ENCODE measurements at places on chromosomes 11 and 22.
A peak's percentile ranks its signal among the peaks of the same experiment; 100 is the strongest.

- DNase-seq: no peak
Measured at GRCh38 chr11:94117871-94118270, 10.8 kb upstream of the PANX1 start.

DNA sequence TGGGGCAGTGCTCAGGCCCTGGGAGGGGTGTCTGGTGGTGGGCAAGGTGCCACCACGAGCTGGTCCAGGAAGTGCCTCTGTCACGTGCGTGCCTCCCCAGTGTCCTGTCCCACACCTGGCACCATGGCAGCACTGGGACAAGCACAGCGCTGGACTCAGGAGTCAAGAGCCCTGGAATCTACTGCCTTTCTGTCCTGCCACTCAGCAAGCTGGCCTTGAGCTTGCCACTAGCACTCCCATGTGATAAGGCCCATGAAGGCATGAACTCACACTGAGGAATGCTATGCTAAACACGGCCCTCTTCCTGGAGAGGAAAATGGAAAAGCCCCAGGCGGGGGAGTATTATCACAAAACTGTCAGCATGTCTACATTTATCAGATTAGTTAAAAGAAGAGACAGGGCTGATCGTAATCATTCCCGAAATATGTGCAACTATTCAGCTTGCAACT is 50.7 kb upstream of the SLC35C1 start:
- no peak for DNase-seq

- DNase-seq: peak; percentile 68
Measured at GRCh38 chr11:36724742-36725385, 126.8 kb upstream of the RAG2 start.

DNA sequence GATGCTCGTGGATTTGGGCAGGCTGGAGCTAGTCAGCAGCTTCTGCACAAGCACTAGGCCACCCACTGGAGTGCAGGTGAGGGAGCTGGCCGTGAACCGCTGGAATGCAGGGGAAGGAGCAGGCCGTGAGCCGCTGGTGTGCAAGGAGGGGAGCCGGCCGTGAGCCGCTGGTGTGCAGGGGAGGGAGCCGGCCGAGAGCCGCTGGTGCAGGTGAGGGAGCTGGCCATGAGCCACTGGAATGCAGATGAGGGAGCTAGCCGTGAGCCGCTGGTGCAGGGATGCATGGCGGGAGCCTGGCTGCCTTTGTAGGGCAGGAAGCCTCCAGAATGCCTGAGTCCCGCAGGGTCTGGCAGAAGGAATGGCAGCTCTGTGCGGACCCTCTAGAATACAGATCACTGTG is 4220.0 kb upstream of the OR11H1 start:
- DNase-seq: no peak

DNA sequence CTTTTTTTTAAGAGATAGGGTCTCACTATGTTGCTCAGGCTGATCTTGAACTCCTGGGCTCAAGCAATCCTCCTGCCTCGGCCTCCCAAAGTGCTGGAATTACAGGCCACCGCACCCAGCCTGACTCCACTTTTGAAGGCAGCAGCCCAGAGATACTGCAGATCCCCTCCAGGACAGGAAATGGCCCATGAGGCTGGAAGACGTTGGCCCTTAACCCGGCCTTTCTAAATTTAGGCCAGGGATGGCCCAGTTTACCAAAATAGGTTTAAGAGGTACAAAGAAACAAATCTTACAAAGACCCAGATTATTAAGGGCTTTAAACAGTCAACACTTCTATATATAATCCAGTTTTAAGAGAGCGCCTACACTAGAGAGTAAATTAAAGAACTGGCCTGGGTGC is 32.2 kb downstream of the CPT1A start:
- DNase-seq: no peak

GRCh38 chr22:40594924-40595323 is 41.6 kb downstream of the MRTFA start:
- DNase-seq: no peak

- DNase-seq: peak; percentile 50
Measured at GRCh38 chr11:34380696-34381095, 22.9 kb upstream of the ABTB2 start.

DNA sequence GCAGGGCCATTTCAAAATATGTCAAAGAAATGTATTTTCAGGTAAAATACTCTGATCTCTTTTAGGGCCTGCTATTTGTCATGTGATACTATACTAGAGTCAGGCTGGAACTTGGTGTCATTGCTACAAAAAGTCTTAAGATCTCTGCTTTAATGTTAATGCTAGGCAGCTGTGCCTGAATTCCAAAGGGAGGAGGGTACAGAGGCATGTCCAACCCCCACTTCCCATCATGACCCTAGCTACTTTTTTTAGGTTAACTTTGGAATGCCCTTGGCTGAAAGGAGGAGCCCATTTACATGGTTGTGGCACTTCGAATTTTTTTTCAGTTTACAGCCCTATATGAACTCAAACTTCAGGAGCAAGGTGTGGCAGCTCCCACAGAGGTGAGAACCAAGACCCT is 58.1 kb downstream of the OSBP2 start:
- no peak for DNase-seq

GRCh38 chr11:5107285-5107684 is 30.9 kb downstream of the OR52A5 start:
- DNase-seq: no peak
